ENCODE measurements at places on chromosomes 11 and 22.

- DNase-seq, result no peak
Observed at GRCh38 chr22:36311386-36312085, 58.6 kb downstream of the APOL1 start.

DNA sequence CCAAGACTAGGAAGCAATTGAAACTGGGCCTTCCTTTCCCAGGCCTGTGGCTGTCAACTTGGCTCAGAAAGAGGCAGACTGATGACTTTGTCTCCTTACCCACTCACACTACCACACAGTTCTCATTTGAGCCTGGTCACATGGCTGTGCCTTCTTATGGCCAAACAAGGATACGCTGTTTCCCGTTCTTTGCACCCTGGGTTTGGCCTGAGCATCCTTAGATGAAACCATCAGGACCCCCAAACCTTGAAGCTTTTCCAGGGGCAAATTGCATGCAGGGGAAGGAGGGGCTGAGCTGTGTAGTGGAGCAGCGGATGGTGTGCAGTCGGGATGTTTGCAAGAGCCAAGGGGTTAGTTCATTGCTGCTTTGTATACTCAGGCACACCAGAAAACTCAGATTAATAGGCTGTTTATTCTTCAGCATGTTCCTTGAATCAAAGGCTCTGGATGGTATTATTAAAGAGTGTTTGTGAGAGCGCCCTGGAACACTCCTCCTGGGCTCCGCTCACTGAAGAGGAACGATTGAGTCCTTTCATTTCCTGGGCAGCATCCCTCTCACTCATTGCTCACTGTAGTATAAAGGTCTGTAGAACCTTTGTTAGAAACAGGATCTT lies 69.8 kb downstream of the ARFGAP2 start:
- no peak for DNase-seq

- DNase-seq, result no peak
Observed at GRCh38 chr11:116680349-116681125, 92.2 kb downstream of the BUD13 start.

- no peak for DNase-seq
Observed at GRCh38 chr22:35638001-35638400, 10.2 kb upstream of the APOL6 start.

DNA sequence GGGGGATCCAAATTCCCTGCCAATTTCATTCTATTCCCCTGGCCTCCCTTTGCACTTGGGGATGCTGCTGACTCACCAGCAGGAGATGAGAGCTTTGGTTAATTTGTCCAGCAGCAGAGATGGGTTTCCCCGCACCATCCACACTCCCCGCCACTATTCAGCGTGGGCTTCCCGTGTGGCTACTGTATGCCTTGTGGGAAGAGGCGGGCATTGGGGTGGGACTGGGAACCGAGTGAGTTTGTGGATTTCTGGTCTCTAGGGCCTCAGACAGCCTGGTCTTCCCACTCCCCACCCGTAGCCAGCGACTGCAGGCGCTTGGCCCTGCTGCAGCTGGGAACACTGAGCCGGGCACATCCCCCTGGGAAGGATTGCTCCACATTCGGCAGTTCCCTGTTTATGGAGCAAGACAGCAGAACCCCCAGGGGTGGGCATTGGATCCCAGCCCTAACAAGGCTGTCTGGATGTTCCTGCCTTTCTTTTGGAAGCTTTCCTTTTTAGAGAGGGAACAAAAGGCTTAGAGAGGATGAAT lies 23.4 kb downstream of the KIAA1671 start:
- no peak for DNase-seq

DNA sequence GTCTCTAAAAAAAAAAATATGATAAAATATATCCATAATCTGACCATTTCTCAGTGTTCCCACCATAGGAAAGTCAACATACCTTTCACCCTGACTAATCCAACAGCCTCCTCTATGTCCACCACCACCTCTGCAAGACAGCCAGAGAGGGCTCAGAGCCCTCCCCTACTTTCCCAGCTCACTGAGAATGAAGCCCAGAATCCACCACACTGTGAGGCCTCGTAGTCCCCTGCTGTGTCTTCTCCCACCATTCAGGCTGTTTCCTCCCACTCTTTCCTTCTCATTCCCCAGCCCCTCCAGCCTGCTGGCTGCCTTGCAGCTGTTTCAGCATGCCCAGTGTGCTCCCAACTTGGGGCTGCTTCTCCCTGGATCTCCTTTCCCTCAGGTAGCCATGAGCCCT lies 27.0 kb downstream of the SGSM3 start:
- DNase-seq, result no peak

DNA sequence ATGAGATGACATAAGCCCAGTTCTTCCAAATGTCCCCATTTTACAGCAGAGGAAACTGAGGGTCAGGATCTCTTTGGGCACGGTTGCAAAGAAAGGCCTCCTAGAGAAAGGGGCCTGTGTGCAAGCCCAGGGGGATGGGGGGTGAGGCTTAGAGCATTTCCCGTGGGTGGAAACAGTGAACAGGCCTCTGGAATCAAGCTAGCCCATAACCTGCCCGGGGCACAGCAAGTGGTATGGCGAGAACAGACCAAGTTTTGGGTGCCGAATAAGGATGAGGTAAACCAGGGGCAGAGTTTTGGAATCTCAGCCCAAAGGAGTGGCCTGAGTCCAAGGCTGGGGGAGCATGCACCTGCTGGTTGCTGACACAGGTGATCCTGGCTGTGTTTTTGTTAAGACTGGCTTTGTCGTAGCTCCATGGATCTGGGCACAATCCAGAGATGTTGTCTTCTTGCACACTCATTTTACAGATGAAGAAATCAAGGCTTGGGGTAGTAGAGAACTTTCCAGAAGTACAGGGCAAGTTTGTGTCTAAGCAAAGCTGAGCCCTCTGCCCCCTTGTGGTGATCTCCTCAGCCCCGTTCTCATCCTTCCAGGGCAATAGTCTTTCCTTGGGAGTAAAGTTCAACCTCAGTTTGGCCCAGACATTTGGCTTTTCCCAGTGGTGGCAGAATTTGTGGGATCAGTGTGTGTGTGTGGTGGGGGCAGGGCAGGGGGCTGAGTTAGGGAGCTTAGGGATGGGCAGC lies 53.5 kb upstream of the MYEOV start:
- peak; percentile 43 for DNase-seq

DNA sequence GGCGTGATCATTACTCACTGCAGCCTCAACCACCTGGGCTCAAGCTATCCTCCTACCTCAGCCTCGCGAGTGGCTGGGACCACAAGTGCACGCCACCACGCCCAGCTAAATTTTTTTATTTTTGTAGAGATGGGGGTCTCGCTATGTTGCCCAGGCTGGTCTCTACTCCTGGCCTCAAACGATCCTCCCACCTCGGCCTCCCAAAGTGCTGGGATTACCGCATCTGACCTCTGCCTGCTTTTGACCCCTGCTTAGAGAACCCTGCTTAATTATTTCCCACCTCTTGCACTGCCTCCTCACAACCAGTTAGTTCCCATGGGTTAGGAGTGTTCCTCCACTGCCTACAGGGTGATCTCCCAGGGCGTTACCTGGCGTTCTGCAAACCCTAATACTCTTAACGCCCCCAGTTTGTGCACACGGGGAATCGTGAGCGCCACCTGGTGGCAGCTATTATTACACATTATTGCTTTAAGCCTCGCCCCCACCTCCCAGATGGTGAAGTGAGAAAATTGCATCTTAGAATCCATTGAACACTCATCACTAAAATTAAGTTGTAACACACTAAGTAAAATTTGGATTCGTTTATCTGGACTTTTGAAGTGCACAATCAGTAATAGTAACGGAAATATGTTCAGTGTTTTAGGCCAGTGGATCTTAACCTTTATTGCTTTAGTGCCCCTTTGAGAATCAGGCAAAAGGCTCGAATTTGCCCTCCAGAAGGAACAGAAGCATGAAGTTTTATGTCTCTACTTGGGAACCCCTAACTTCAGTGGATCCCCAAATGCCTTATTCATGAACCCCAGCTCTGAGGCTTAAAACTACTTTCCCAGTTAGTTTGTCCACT lies 61.4 kb upstream of the ASPHD2 start:
- peak; percentile 69 for DNase-seq

- no peak for DNase-seq
Observed at GRCh38 chr22:43720716-43721115, 91.4 kb downstream of the EFCAB6 start.

- no peak for DNase-seq
Observed at GRCh38 chr22:38474003-38474607, 6.2 kb downstream of the KDELR3 start.

GRCh38 chr11:75797792-75798191 lies 17.2 kb upstream of the UVRAG start:
- DNase-seq, result no peak

DNA sequence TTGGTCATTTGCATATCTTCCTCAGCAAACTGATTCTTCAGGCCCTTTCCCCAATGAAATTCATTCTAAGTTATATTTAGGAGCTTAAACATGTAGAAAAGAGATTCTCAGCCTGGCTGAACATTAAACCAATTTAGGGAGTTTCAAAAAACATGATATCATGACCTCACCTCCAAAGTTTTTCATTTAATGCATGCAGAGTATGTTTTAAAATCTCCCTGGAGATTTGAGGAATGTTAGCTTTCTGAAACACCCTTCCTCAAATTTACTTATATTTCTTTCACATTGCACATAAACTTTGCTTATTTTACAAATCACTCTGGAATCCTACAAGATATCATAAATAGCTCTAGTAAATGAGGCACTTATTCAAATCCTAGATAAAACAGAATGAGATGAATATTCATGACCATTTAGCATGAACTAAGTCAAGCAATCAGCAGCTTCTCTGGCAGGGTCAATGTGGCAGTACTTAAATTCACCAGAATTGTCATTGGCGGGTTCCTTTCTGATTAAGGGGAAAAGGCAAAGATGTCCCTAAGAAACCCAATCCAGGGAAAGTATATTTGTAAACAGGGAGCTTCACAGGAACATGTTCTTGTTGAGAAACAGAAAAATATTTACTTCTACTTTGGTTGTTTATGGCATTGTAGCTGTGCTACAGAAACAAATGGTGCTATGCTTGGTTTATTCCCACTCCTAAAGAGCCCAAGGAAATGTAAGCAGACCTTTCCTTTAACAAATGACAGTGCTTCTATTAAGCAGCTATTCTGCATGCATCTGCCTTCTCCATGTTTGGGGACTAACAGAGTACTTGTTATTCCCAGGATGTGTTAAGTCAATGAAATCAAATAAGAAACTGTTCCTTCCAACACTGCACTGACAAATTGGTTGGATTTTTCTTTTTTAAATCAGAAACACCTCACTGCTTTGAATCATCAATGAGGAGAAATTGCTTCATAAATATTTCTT lies 162.3 kb downstream of the C11orf87 start:
- no peak for DNase-seq

DNA sequence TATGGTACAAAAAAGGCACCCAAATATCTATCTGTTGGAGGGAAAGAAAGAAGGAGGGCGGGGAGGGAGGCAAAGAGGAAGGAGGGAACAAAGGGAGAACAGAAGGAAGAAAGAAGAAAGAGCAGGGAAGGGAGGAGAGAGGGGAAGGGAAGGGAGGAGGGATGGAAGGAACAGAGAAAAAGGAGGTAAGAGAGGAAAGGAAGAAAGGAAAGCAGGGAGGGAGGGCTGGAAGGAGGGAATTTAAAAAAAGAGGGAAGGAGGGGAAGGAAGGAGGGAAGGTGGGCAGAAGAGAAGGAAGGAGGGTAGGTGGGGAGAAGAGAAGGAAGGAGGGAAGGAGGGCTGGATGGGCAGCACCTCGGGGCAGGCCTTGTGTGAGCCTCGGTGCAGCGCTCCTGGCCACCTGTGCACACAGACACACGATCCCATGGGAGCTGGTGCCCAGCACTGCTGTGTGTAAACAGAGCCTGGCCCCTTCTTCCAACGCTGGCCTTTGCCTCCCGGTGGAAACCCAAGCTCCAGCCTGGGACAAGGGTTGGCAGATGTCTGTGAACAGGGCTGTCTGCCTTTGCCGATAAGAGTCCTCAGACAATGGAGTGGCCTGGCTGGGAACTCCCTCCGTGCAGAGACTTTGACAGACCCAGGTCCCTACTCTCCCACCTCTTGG lies 23.2 kb downstream of the SMIM38 start:
- no peak for DNase-seq

GRCh38 chr11:97123237-97123636 lies 733.4 kb downstream of the JRKL start:
- no peak for DNase-seq

DNA sequence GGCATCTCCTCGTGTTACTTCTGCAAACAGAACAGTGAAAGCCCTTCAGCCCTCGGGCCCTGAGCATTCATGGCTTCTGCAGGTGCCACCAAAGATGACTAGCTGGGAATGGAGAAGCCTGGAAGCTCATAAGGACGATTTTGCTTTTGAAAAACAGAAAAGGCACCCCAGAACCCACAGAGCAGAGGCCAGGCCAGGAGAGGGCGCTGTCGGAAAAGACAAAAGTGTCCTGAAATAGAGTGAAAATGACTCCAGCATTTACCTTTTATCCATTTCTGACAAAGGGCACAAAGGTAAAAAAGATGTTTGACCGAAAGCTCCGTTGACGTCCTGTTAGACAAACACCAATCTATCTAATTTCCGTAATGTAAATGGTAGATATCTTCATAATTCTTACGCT lies 37.6 kb downstream of the ZNF195 start:
- peak; percentile 79 for DNase-seq

- DNase-seq, result no peak
Observed at GRCh38 chr22:43540529-43540923, 128.7 kb downstream of the MPPED1 start.

- no peak for DNase-seq
Observed at GRCh38 chr22:48278620-48279460, 1516.4 kb downstream of the TBC1D22A start.

GRCh38 chr22:24039046-24039445 lies 27.9 kb downstream of the CABIN1 start:
- no peak for DNase-seq

DNA sequence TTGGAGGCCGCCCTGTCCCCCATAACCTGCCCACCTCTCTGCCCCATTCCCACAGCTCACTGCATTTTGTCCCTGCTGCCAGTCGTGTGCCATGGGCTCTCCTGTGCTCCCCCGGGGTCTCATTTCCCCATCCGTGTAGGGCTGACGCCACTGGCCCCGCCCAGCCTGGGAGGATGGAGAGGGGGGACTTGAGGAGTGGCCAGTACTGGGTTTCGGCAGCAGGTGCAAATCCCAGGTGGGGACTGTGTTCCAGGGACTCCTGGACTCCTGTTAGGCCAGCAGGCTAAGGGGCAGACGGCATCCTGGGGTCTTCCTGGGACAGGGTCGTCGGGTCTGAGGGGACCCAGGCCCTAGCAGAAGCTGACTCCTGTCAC lies 1.2 kb upstream of the MYO7A start:
- no peak for DNase-seq

DNA sequence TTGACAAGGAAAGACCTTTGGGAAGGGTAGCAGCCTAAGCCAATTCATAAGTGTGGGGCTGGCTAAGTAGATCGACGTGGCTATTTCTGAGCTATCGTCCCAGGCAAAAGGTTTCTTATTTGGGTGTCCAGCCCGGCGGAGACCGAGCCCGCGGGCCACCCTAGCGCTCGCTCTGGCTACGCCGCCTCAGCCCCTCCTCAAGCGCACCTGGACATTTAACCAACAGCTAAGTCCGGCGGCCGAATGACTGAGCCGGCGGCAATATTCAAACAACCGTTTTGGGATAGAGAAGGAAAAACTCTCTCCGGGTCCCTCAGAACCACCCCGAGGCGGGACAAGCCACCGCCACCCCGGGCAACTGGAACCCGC lies 457 bp downstream of the RNF141 start:
- DNase-seq, result no peak

- DNase-seq, result no peak
Observed at GRCh38 chr11:2824851-2825250, 60.7 kb downstream of the CDKN1C start.

GRCh38 chr11:66985508-66986177 lies 10.5 kb downstream of the C11orf86 start:
- no peak for DNase-seq

GRCh38 chr11:12472401-12473005 lies 95.1 kb downstream of the PARVA start:
- no peak for DNase-seq

GRCh38 chr11:128506356-128506755 lies 81.0 kb downstream of the ETS1 start:
- no peak for DNase-seq

- no peak for DNase-seq
Observed at GRCh38 chr22:37326726-37327125, 44.4 kb downstream of the CYTH4 start.

Data from activated CD4-positive, alpha-beta memory T cell treated with anti-CD3 and anti-CD28 coated beads for 36 hours (primary cell).